AG04450 (cell line): ENCODE measurements at places on chromosomes 1 and 21.

DNA sequence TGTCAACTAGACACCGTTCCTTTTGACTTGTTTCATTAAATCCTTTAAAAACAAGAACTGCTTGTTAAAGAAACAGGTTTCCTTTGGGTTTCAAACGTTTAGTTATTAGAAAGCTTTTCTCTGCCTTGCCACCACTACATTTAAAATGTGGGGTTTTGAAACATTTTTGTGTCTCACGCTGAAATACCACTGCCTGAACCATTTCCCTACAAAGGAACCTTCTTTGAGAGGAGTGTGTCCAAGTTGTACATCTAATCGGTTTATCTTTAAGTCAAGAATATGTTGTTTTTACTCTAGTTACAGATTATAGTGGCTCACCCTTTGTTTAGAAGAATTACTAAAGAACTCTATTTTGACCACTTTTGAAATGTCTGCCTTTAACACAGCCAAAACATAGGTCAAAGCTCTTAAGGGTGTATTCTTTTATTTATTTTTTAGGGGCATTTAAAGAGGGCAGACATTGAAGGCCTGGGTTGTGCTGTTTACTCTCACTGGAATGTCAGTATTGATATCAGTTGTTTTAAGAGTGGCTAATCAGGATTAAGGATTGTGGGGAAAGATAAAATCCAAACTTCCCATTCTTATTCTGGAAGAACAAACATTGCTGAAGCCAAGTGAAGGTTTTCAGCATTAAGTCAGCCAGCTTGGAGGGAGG, 143.4 kb downstream of the GALNT2 start:
- no peak for DNase-seq

DNA sequence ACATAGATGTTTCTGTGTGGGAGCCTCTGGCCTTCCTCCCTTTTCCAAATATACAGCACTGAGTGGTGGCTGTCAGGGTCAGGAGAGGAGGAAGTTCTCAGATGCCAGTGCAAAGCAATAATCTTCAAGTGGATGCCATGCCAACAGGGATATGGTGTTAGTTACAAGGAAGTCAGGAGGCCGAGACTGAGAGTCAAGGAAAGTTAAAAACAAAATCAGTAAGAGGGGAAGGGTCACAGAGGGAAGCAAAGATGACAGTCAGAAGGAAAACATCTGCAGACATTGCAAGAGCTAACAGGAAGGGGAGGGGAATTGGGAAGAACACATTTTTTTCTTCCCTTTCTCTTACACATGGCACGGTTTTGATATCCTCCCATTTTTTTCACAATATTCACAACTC, 691.4 kb downstream of the ADGRL2 start:
- no peak for DNase-seq

GRCh38 chr1:187942986-187943385, 1114.2 kb downstream of the PLA2G4A start:
- no peak for DNase-seq

GRCh38 chr1:156482276-156482675, 18.3 kb downstream of the MEF2D start:
- no peak for DNase-seq

DNA sequence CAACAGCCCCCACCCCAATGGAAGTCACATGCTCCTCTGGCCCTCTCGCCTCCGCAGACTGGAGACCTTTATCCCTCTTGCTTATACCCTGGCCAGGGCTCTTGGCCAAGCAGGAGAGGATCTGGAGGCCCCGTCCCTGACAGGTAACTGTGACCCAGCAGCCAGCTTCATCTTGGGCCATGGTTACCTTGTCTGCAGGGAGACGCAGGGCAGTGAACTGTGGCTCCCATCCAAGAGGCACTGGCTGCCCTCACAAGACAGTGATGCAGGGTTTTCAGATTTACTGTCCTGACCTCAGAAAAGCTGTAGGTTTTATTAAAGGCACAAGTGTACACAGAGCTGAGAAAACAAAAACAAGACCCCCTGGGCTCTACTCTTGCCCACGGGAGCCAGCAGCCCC, 96.7 kb upstream of the KLHDC7A start:
- no peak for DNase-seq
